ENCODE measurements at places on chromosomes 11 and 22.

GRCh38 chr11:74037309-74037708 is 28.4 kb upstream of the UCP3 start:
- DNase-seq = no peak

DNA sequence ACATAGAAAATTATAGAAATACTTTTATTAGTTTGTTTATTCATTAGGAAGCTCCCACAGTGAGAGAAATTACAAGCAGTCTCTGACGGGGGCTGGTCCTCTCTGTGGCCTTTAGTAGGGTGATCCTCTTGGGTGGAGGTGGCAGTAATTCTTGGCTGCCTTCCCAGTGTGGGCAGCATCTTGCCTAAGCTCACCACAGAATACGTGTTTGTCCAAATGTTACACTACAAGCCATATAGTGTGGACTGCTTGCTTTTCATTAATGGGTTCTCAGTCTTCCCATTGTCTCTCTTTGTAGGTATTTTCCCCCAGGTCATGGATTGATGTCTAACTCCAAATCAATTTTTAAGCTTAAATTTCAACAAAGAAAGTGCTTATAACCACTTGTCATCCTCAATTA is 43.3 kb downstream of the ENDOD1 start:
- no peak for DNase-seq

- DNase-seq = peak; percentile 50
Measured at GRCh38 chr11:57357856-57358255, 19.7 kb downstream of the P2RX3 start.

GRCh38 chr11:13311570-13311969 is 34.0 kb downstream of the BMAL1 start:
- DNase-seq = no peak
